B cell (primary cell): ENCODE measurements at places on chromosomes 11 and 22. TPM values are rescaled to one million over a fixed set of nuclear protein-coding genes. Genes with fewer than 3 reads are reported as not detected.

DNA sequence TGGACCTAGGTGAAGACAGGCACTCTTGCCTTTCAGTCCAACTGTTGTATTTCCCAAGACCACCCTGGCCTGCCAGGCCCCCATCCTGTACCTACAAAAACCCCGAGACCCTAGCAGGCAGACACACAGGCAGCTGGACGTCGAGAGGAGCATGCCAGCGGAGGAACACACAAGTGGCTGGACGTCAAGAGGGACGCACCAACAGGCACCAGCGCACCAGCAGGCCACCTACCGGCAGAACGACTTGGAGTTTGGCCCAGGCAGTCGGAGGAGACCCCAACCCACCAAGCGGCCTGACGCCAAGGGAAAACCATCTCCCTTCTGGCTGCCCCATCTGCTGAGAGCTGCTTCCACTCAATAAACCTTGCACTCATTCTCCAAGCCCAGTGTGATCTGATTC is 1883.4 kb upstream of the RAG2 start:
- no peak for DNase-seq
- no peaks in the 10 kb centered on the region for H3K36me3 ChIP-seq
- H3K4me1 ChIP-seq = no peaks in the 10 kb centered on the region
- H3K27ac ChIP-seq = no peak overlapping the region
- no peaks in the 10 kb centered on the region for H3K27me3 ChIP-seq

- no peak for DNase-seq
- H3K4me3 ChIP-seq = no peak overlapping the region
- peaks cover 10% of the 10 kb centered on the region for H3K27me3 ChIP-seq
- no peaks in the 10 kb centered on the region for H3K36me3 ChIP-seq
- H3K27ac ChIP-seq = no peak overlapping the region
- peaks cover 80% of the 10 kb centered on the region for H3K4me1 ChIP-seq
Measured at GRCh38 chr22:22886546-22886945, 1.1 kb upstream of the IGLL5 start.

GRCh38 chr22:49825436-49825835 is 2.2 kb downstream of the BRD1 start:
- H3K36me3 ChIP-seq = peaks cover 40% of the 10 kb centered on the region
- H3K27ac ChIP-seq = no peak overlapping the region
- peaks cover 51% of the 10 kb centered on the region for H3K4me1 ChIP-seq
- no peak for DNase-seq

Gene ABCC8
- 0.17 and 1.1 TPM in 2 replicates for total RNA-seq

DNA sequence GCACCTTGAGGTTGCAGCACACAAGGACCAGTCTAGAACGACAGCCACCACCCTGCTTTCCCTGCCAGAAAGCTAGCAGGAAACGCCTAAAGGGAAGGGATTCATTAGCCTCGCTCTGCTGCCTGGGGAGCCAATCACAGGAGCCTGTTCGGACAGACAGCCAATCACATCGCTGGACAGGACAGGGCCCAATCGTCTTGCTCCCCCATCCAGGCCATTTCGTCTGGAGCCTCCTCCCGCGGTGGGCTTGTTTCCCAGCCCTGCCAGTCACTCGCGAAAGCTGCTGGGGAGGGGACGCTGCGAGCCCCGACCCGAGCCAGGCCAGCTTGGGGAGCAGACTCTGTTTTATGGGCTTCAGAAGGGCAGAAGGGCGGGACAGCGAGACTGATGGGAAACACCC is 79.8 kb upstream of the NCAM1 start:
- H3K27me3 ChIP-seq = no peaks in the 10 kb centered on the region
- H3K4me3 ChIP-seq = no peak overlapping the region
- no peaks in the 10 kb centered on the region for H3K36me3 ChIP-seq
- H3K4me1 ChIP-seq = no peaks in the 10 kb centered on the region
- DNase-seq = no peak

- no peaks in the 10 kb centered on the region for H3K36me3 ChIP-seq
- DNase-seq = no peak
- H3K4me1 ChIP-seq = no peaks in the 10 kb centered on the region
- H3K4me3 ChIP-seq = no peak overlapping the region
Measured at GRCh38 chr11:122423273-122423672, 232.2 kb upstream of the UBASH3B start.

DNA sequence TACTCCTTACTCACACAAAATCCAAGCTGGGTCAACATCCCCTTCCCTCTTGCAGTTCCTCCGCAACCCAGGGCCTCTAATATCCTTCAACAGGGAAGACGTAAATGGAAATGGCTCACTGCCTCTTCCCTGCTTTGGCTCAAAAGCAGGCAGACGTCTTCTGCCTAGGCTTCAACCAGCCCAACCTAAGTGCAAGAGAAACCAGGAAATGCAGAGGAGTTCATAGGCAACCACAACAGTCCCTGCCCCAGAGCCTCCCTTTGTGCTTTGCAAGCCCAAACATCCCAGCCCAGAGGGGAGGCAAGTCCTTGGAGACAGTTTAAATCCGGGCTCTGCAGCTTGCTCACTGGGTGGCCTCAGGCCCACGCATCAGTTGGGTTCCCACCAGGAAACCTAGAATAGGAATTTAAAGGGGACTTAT is 33.3 kb downstream of the CD6 start:
- no peak overlapping the region for H3K4me3 ChIP-seq
- H3K27me3 ChIP-seq = peaks cover 18% of the 10 kb centered on the region
- H3K4me1 ChIP-seq = peaks cover 16% of the 10 kb centered on the region
- no peak for DNase-seq
- H3K36me3 ChIP-seq = no peaks in the 10 kb centered on the region
- no peak overlapping the region for H3K27ac ChIP-seq

DNA sequence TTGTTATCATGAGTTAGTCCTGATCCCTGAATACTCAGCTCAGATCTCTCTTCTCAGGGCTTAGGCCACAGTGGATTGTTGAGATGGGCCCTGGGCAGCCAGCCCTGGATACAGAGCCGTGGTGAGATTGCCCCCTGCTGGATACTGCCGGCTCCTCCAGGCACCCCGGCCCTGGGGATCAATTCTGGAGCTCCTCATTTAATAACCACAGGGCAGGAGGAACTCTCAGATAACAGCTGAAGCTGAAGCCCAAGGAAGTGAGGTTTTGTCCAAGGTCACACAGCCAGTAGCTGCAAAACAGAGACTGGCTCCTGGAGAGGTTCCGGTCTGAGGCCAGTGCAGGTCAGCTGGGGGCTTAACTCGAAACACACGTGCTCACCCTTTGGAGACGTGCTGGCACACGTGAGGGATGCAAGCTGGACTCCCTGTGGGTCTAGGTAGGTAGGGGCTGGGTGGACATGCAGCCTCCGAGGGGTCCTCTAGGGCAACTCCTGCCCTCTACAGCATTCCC is 16.0 kb downstream of the USH1C start:
- no peaks in the 10 kb centered on the region for H3K4me1 ChIP-seq
- H3K27me3 ChIP-seq = no peaks in the 10 kb centered on the region
- H3K4me3 ChIP-seq = no peak overlapping the region
- no peak overlapping the region for H3K27ac ChIP-seq
- peak; percentile 40 for DNase-seq

DNA sequence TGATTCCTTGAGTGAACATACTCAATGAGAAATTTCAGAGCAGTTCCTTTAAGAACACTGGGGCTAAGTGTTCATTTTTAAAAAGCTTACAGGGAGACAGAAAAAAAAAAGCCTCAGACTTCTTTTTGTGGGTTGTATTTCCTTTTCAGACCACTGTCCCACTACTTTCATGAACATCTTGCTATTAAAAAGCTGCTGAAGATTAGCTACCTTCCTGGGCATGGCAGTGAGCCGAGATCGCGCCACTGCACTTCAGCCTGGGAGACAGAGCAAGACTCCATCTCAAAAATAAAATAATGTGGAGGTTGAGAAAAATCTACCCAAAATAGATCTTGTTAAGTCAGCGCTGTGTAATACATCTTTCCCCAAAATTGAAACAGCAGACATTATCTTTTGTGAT is 10.8 kb downstream of the TRAF6 start:
- no peak overlapping the region for H3K4me3 ChIP-seq
- no peaks in the 10 kb centered on the region for H3K4me1 ChIP-seq
- DNase-seq = no peak
- no peaks in the 10 kb centered on the region for H3K27me3 ChIP-seq
- no peak overlapping the region for H3K27ac ChIP-seq

DNA sequence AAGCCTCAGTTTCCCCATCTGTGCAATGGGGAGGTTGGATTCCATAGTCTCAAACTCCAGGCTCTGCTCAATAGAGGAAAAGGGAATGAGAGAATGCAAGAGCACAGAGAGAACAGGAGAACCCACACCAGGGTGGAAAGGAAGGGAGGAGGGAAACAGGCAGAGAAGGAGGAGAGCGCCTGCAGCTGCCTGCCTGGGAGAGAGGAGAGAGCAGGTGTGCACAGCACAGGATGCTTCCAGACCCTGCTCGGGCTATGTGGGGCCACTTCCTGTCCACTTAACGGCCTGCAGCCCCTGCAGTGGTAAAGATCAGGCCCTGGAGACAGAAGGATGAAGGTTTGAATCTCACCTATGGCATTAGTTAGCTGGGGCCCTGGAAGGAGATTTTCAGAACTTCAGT is 12.3 kb downstream of the LRRC32 start:
- no peak overlapping the region for H3K27ac ChIP-seq
- no peak overlapping the region for H3K4me3 ChIP-seq
- peaks cover 21% of the 10 kb centered on the region for H3K4me1 ChIP-seq
- H3K36me3 ChIP-seq = no peaks in the 10 kb centered on the region
- H3K27me3 ChIP-seq = no peaks in the 10 kb centered on the region

GRCh38 chr11:61963282-61964057 is 4.0 kb downstream of the FTH1 start:
- peak overlapping the region; percentile 87 for H3K27ac ChIP-seq
- H3K4me1 ChIP-seq = peaks cover 43% of the 10 kb centered on the region
- peak; percentile 90 for DNase-seq
- H3K27me3 ChIP-seq = no peaks in the 10 kb centered on the region
- no peaks in the 10 kb centered on the region for H3K36me3 ChIP-seq
- H3K4me3 ChIP-seq = peak overlapping the region; percentile 1

Gene RAB30
- 208 and 214 TPM in 2 replicates for total RNA-seq

DNA sequence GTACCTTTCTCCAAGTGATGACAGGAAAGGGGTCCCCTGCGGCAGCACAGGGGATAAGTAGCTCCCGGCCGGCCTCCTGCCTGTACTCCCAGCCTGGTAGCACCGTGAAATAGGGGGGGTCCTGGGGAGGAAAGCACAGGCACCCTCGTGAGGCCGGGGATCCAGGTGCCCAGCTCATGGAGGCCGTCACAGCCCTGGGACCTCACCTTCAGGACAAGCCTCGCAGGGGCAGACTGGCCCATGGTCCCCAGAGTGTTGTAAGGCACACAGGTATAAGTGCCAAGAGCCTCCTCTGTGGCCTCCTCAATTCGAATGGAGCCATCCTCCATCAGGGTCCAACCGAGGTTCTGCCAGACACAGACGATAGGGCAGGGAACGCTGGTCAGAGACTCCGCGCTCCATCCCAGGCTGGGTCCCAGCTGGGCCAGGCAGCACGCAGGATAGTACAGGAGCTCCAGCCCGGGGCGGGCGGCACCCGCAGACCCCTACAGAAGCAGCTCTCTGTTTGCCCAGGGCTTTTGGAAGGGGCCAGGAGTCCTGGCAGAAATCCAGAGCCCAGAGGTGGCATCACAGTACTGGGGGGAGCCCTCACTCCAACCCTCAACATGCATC is 25.2 kb downstream of the IGSF9B start:
- DNase-seq = no peak
- H3K4me3 ChIP-seq = no peak overlapping the region
- H3K36me3 ChIP-seq = no peaks in the 10 kb centered on the region
- H3K4me1 ChIP-seq = peaks cover 8% of the 10 kb centered on the region
- H3K27ac ChIP-seq = no peak overlapping the region

GRCh38 chr11:93843906-93844305 is 6.5 kb downstream of the VSTM5 start:
- H3K27me3 ChIP-seq = no peaks in the 10 kb centered on the region
- no peak overlapping the region for H3K27ac ChIP-seq
- DNase-seq = no peak
- H3K4me1 ChIP-seq = no peaks in the 10 kb centered on the region

- no peaks in the 10 kb centered on the region for H3K27me3 ChIP-seq
- H3K36me3 ChIP-seq = no peaks in the 10 kb centered on the region
- peaks cover 8% of the 10 kb centered on the region for H3K4me1 ChIP-seq
- DNase-seq = no peak
Measured at GRCh38 chr11:100746448-100746847, 59.4 kb downstream of the ARHGAP42 start.

DNA sequence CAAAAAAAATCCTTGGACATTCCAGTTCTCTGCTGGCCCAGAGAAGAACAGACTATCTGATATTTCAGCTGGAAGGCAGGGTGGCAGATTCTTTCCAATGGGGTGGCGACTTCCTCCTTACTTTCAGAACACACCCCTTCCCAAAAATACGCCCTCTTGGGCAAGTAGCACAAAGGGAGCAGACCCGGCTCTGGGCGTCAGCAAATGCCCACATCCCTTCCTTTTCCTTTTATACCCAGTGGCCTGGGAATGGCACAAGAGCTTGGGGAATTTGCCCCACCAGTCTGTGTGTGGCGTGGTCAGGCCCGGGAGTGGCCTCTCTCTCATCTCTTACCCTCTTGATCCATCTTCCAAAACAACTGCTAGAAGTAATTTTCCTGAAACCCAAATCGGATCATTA is 33.0 kb upstream of the NUP160 start:
- H3K27ac ChIP-seq = no peak overlapping the region
- peaks cover 33% of the 10 kb centered on the region for H3K4me1 ChIP-seq
- no peak overlapping the region for H3K4me3 ChIP-seq
- H3K27me3 ChIP-seq = no peaks in the 10 kb centered on the region

Gene NOX4
- not detected in 2 replicates for total RNA-seq

Gene SMIM35
- 4.5 and 4.8 TPM in 2 replicates for total RNA-seq

- no peaks in the 10 kb centered on the region for H3K4me1 ChIP-seq
- H3K27ac ChIP-seq = no peak overlapping the region
Measured at GRCh38 chr11:7278314-7278917, 26.7 kb downstream of the SYT9 start.

- no peak overlapping the region for H3K4me3 ChIP-seq
- no peak for DNase-seq
- H3K4me1 ChIP-seq = no peaks in the 10 kb centered on the region
- H3K27ac ChIP-seq = no peak overlapping the region
- no peaks in the 10 kb centered on the region for H3K36me3 ChIP-seq
Measured at GRCh38 chr11:57163160-57163868, 18.4 kb upstream of the LRRC55 start.

DNA sequence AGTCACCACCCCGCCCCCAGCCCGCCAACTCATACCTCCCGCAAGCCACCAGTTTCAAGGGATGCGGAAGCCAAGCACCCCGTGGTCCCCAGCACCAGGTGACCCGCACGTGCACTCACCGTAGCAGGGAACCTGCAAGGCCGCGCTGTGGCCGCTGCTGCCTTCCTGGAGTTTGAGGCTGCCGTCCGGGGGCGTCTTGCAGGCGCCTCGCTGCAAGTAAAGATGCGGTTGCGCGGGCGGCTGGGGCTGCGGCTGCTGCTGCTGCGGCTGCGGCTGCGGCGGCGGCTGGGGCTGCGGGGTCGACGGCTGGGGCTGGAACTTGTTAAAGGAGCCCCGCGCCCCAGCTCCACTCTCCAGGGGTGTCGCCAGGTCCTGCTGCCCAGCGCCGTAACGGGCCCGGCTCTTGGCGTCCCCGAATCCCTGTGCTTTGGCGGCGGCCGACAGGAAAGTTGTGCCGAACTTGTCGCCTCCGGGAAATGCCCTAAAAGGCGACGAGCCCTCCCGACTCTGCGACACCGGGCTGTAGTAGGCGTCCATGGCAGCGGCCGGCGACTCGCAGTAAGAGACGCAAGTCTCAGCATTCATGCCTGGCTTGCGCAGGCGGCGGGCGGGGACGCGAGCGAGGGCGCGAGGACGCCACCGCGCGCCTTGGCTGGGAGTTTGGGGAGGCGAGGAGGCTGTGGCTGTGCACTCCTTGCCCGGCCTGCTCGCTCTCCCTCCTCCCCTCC is at the start of gene ALX4:
TSS of gene ALX4 (minus strand) at position 662 of the 728 bp plus-strand sequence. CDS start at position 585, 77 bp downstream.
- H3K4me3 ChIP-seq = no peak within 1 kb of the TSS
- H3K4me1 ChIP-seq = peaks cover 45% of the 10 kb centered on the region
- no peaks in the 10 kb centered on the region for H3K36me3 ChIP-seq
- H3K27ac ChIP-seq = no peak within 1 kb of the TSS
